Naive B cell (primary cell): ENCODE measurements at places on chromosomes 7 and 10.

DNA sequence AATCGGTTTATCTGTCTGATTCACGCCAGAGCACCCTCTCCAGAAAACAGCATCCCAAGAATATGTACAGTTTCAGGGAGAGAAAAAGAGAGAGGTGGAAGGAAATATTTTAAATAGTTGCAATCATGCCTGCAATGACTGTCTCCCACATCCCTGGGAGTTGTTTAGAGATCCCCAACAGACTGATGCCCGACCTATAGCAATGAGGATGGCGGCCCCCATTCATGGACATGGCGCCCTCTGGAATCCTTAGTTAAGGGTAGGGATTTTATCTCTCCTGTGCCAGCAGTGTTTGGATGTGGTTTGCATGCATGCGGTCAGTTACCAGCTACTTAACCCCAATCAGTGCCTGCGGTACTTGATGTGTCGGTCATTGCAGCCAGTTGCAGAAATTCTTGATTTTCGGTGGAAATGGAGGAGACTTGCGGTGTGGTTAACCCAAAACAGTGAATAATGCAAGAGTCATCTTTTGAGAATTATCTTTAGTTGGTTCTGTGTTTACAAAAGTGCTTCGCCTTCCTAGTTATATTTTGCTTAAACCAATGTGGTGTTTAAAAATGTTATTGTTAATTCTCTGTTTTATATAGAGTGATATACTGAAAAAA is 186.0 kb upstream of the TCF7L2 start:
- DNase-seq = no peak

GRCh38 chr7:14717816-14718215 is 184.7 kb downstream of the DGKB start:
- DNase-seq = no peak

DNA sequence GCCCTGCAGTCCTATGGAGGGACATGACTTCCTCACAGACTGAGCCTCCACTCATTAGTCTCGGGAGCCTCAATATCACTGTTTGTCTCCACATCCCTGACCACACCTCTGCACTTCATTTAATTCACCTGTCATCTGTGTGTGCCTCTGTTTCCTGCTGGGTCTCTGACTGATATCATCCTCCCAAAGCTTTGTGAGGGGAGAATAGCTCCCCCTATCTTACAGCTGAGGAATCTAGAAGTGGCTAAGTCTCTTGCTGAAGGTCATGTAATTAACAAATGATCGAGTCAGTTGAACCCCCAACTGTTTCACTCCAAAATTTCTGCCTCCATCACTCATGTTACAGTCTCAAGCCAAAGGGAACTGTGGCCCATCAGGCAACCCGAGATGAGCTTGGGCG is 5.5 kb upstream of the CPXM2 start:
- DNase-seq = no peak

GRCh38 chr7:63925262-63925625 is 73.4 kb upstream of the ZNF722 start:
- no peak for DNase-seq

DNA sequence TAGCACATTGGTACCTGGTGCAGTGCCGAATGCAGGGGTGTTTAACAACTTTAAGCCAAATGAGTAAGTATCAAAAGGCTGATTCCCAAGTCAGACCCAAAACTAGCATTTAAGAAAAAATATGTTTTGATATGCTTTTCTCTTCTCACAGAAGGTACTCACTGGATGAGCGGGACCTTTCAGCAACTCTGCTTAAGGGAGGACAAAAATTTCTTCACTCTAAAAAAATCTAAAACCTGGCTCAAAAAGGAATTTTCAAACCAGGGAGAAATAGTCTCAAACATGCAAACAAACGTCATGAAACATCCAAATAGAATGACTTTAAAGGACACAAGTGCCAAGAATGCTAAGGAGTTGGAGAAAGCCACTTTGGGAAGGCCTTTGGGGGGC is 962.1 kb downstream of the KCNMA1 start:
- DNase-seq = no peak

DNA sequence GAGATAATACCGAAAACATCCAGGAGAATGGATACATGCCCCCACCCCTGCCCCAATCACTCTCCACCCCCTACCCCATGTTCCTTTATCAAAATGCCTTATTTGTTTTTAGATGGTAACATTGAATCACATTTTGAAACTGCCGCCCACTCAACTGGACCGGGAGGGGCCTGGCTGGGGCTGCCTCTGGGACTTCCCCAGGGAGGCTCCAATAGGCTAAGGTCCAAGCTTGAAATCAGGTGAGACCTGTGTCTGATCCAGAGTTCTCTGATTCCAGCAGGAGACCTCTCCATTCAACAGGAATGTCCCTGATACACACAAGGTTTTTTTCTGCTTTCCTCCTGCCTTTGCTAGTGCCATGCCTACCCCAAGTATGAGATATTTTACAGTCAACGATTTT is 43.8 kb upstream of the ACSL5 start:
- DNase-seq = no peak

GRCh38 chr10:49300140-49300974 is 1.4 kb downstream of the C10orf71 start:
- no peak for DNase-seq

GRCh38 chr10:15841696-15842095 is 18.6 kb downstream of the MINDY3 start:
- DNase-seq = no peak
